ENCODE measurements at places on chromosomes 4 and X.

DNA sequence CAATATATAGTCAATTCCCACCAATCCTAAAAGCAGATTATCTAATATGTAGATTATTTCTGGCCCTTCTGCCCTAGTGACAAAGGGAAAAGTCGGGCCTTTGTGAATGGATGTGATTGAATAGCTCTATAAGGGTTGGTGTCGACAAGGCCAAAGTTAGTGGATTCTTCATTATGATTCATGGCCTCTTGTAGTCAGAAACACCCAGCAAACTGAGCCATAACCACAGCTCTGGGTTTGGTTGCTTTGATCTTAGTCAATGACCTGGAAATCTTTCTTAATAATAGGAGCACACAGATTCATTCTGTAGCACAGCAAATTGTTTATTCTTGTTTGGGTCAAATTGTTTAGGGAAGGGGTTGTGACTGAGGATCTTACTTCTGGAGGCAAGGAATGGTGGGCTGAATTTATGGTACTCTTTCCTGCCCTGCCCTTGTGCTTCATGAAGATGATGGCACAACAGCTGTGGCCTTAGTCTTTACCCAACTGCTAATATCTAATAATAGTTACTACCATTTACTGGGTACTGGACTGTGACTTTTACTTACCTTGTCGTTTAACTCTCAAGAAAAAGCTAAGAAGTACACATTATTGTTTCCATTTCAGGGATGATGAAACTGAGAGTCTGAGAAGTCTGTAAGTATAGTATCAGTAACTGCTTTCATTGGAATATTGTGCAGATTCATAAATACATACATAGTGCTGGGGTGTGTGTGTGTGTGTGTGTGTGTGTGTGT, 74.0 kb downstream of the AFF2 start:
- no peak for DNase-seq

GRCh38 chr4:145815626-145816025, 123.0 kb downstream of the ZNF827 start:
- no peak for DNase-seq

DNA sequence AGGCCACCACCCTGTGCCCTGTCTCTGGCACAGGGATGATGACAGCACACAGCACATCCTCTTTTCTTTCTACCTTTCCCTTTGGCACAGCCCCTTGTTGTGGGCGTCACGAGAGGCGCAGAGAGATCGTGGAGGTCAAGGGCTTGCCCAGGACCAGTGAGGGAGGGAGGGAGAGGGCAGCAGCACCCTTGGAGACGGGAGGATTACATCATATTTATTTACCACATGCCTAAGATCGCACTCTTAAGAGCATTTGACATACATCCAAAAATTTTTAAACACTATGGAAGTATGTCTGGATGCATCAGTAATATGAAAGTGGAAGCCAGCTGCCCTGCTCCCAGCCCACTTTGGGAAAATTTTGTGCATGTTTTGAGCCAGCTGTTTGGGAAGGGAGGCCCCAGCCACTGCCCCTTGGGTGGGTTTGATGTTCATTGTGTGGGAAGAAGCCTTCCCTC, 12.7 kb downstream of the WFS1 start:
- DNase-seq: no peak

DNA sequence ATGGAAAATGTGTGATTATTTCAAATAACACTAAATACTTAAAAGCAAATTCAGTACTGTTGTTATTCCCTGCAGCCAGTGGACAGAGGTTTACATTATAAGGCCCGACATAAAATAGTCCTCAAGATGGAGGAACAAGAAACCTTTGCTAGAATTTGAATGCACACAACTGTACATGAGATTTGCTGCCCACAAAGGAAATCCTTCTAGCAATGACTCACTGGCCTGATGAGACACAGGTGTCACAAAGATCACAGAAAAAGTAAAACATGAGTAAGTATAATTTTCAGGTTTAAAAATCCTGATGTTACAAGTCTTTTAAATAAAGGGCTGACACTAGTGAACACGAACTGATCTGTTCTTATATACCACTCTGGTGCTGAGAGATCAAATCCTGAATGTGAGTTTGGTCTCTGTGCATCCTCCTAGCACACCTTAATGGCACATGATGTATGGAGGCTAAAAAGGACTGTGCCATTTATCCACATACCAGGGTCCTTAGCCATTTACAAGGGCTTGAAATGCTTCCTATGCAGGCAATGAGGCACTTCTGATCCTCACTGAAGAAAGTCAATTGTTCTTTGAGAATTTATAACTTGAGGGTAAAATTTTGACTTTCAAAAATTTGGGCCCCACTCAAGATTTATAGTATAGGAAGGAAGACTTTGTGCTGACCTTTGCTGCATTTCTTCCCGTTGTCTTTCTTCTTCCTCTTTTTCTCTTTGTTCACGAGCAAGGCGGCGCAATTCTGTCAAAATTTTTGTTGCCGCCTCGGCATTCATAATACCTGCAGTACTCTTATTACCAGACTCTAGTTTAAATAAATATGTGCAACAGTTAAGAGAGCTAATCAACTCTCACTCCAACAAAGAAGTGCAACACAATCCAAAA, 23.0 kb downstream of the MAP7D3 start:
- no peak for DNase-seq

GRCh38 chr4:157983300-157983699, 189.5 kb downstream of the GASK1B start:
- no peak for DNase-seq

DNA sequence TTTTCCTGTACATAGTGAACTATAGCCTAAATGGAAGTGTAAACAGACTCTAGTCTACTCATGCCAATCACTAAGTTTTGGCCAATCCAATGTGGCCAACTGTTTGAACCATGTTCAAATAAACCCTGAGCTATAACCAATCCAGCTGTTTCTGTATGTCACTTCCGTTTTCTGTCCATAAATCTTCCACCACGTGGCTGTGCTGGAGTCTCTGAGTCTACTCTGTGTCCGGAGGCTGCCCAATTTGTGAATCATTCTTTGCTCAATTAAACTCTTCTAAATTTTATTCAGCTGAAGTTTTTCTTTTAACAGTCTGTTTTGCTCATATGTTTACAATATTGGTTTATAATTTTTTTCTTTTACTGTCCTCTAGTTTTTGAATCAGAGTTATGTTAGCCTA, 112.3 kb upstream of the BANK1 start:
- DNase-seq: no peak

- no peak for DNase-seq
Observed at GRCh38 chr4:80903020-80903419, 127.5 kb upstream of the BMP3 start.

GRCh38 chr4:83581411-83582288, 45.7 kb downstream of the GPAT3 start:
- no peak for DNase-seq

- DNase-seq: no peak
Observed at GRCh38 chr4:150256225-150256620, 178.0 kb downstream of the DCLK2 start.

DNA sequence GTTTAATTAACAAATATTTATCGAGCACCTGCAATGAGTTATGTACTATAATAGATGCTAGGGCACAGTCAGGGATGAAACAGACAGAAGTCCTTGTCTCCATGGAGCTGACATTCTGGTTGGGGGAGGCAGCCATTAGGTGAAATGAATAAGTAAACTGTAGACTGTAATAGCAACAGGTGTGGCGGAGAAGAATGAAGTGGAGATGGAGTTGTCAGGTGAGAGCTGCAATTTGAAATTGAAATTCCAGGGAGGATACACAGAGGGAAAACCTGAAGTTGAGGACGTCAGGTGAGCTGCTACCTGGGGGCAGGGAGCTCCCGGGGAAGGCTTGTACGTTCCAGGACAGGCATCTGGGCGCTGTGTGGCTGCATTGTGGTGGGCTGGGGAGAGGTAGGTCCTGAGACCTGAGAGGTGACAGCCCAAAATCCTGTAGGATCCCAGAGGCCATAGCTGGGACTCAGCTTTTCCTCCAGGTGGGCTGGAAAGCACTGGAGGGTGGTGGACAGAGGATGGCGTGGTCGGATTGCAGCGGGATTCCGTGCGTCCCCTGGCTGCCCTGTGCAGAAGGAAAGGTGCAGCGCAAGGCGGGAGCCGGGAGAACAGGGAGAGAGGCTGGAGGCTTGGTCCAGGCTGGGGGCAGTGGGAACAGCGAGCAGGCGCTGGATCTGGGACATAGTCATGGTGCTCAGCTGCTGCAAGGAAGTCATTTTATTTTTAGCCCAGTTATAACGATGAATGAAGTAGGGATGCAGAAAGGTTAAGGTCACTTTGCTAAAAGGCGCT, 24.8 kb downstream of the CYTL1 start:
- DNase-seq: no peak

- no peak for DNase-seq
Observed at GRCh38 chr4:118226311-118227010, 126.3 kb downstream of the PRSS12 start.

GRCh38 chr4:73874386-73874785, 5.2 kb downstream of the CXCL1 start:
- DNase-seq: no peak

DNA sequence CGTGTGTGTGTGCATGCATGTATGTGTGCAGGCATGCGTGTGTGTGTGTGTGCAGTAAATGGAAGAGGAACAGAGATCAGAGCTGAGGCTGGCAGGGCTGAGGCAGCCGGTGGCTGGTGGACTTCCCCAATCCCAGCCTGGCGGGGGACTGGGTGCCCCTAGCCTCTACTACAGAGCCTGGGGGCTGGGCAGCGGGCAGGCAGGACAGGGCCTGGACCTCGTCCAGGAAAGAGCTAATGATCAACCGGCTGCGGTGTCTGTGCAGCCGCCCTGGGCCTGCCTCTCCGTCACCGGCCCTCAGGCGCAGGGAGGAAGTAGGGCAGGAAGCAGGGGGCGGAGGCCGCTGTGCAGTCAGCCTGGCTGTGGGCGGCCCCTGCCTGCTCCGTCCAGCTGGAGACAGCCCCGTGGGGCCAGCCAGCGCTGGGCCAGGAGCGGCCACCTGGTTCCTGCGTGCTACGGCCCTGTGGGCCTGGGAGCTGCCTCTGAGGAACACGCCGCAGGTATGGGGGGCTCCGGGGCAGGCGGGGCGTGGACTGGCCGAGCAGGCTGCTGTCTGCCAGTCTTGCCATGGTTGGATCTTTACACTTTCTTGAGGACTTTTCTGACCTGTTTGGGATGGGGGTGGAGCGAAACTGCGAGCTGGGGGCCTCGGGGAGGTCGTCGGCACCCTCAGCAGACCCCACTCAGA, at the start of gene SH3TC1:
Gene SH3TC1 (plus strand): TSS at position 385 of the 688 bp plus-strand sequence. CDS start 5,905 bp downstream, outside the sequence.
- no peak for DNase-seq

- no peak for DNase-seq
Observed at GRCh38 chr4:153798901-153799693, 10.2 kb upstream of the SFRP2 start.

GRCh38 chr4:647481-647880, 22.1 kb downstream of the PDE6B start:
- DNase-seq: no peak

DNA sequence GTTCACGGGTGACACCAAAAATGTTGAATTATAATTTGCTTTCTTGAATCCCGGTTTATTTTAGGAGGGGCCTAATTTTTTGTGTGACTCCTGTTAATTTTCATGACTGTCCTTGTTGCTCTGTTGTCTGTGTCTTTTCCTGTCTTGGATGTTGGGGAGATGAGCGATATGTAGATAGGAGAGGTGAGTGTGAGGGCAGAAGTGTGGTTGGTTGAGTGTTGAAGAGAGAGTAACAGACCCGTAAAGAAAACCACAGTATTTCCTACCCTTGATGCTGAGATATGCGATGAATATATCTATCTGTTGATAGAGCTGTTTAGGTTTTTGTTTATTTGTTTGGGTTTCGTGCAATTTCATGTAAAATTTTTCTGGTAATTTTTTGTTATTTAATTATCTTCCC, 70.5 kb downstream of the CPE start:
- no peak for DNase-seq

DNA sequence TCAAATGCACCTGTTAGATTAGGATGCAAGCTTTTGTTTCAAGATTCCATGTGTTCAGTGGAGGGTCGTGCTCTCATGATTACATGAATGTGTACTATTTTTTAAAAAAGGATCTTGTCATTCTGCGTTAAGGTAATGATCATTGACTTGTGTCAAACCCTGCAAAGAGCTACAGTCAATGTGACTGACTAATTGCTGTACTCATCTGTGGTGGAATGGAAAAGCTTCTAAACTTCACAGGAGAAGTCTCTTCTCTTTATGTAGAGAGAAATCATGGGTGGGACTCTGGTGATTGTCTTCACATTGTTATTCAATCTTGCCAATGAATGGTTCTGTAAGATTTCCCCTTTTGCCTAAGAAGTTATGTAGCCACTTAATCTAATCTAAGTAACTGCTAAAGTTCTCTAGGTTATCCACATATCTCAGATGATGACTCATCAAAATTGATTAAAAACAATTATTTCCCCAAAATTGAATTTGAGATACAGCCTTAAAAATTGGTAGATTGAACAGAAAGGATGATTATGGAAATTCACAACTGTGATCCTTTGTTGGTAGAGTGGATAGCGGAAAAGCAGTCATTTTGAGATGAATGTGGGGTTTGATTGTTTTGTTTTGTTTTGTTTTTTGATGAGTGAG, 6.7 kb downstream of the MAGEE1 start:
- no peak for DNase-seq

DNA sequence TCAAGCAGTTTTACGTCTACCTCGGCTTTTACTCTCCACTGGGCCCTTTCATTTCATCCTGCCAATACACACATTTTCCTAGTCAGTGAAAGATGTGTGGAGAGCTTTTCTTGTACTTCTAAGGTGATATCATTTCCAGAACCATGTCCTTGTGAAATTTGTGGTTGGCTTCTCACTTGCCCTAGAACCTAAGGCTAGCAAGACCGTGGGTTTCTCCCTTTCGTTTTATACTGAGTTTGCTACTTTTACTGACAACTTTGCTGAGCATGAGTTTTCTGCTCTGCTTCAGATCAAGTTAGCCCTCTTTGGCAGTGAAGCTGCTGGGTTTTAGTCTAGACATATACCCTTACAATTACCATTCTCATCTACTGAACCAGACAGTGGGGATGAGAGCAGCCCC, 95.7 kb upstream of the FRMPD4 start:
- no peak for DNase-seq

GRCh38 chr4:9979101-9979701, 42.1 kb downstream of the SLC2A9 start:
- DNase-seq: no peak

- DNase-seq: no peak
Observed at GRCh38 chr4:95531141-95531540, 17.6 kb downstream of the UNC5C start.

DNA sequence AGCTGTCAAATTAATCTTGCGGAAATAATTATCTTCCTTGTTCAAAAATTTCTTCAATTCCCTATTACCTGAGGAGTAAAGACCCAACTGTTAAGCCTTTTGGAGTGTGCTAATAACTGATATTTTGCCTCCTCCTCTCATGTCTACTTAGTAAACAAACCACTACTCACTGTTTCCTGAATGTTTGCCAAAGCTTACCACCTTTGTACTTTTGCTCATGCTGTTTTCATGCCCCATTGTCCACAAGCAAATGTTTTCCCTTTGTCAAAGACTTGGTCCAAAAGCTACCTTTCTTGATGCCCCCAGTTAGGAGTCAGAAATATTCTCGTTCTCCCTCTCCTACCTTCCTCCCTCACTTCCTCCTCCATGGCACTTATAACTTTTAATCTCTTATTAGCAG, 226.1 kb downstream of the ENOX2 start:
- no peak for DNase-seq
